H9 (cell line): ENCODE measurements at places on chromosomes 1 and 21. TPM values are rescaled to one million over a fixed set of nuclear protein-coding genes. Genes with fewer than 3 reads are reported as not detected.

Gene ZNF593
- total RNA-seq = 48.2 and 51.2 TPM in 2 replicates

Gene KLHDC9
- 6.6 and 7.0 TPM in 2 replicates for total RNA-seq

Gene HFM1
- 2.1 and 2.4 TPM in 2 replicates for total RNA-seq

Gene OXCT2
- total RNA-seq = 3.7 and 4.3 TPM in 2 replicates

Gene TTC3
- 46.5 and 48.6 TPM in 2 replicates for total RNA-seq

Gene E2F2
- total RNA-seq = 5.1 TPM in 2 replicates

Gene SIM2
- total RNA-seq = not detected in 2 replicates

Gene OR2T8
- total RNA-seq = not detected in 2 replicates

Gene ASTN1
- total RNA-seq = 0.94 and 0.98 TPM in 2 replicates

Gene MCM3AP
- 113 and 124 TPM in 2 replicates for total RNA-seq
